OCI-M1 (cell line): ENCODE measurements at places on chromosomes 2 and 18.

DNA sequence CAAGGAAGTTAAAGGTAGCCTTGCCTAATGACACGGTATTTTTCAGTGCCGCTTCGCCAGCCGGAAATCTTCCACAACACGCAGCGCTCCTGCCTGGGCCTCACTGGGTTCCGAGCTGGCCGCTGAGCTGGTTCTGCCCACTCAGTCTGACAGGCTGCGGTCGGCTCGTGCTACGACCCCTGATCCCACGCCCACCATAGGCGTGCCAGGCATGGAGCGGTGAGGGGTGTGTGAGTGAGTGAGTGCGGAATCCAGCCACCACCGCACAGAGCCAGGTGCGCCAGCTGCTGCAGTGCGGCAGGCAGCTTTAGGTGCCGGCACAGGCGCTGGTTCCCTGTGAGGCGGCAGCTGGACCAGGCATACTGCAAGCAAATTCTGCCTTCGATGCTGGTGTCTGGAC lies 407.9 kb downstream of the DCC start:
- DNase-seq: no peak

DNA sequence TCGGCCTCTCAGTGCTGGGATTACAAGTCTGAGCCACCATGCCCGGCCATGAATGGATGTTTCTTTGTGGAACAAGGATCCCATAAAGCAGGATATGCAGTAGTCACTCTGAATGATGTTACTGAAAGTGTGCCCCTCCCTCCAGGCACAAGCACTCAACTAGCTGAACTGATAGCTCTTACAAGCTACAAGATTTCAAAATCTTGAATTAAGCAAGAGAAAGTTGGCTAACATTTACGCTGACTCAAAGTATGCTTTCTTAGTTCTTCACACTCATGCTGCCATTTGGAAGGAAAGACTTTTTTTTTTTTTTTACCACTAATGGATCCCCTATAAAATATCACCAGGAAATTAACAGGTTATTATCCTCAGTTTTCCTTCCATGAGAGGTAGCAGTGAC lies 549.0 kb upstream of the PKDCC start:
- no peak for DNase-seq

DNA sequence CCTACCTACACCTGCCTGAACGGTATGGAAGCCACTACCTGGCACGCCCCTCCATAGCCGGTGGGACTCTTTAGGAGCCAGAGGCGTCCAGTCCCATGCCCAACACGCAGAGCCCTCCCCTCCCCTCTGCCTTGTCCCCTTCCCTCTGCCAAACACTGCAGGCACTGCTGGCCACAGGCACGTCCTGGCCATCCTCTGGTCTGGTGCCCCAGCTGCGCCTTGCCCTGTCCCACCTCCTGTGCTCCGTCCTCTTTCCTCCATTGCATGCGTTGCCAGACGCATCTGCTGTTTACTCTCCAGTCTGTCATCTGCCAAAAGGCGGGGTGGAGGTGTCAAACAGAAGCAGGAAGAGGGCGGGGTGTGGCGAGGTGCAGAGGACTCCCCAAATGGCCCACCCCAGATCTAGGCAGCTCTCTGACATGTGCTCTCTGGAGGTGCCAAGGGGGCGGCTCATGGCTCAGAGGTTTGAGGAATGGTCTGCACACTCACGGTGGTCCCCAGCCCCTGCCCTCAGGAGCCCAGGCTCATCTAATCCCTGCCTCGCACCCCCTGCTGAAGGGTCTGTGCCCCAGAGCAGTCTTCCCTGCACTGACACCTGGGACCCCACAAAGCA lies 45.1 kb downstream of the HS6ST1 start:
- DNase-seq: no peak

DNA sequence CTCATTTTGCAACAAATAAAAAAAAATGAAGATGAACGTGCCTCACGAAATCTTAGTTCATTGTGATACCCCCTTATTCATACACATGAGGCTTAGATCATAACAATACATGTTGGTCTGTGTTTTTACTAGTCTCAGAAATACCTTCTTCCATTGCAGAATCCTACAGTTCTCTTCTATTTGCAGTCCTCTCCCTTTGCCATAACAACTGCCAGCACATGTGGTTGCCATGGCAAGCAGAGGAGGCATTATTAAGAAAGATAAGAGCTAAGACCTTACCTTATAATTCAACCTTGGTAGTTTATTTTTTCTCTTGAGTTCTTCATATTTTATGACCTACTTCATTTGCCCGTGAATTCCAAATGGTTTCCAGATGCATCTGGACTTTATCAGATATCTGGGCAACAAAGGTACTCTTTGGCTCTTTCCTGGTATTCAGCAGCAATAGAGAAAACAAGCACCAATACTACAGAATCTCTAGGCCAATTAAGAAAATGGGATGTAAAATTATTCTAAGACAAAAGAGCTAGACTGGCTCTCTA lies 524.0 kb downstream of the CMPK2 start:
- DNase-seq: no peak

- no peak for DNase-seq
Measured at GRCh38 chr2:44246436-44246835, 28.8 kb upstream of the SLC3A1 start.

- DNase-seq: no peak
Measured at GRCh38 chr2:7444626-7445025, 527.4 kb downstream of the RNF144A start.

DNA sequence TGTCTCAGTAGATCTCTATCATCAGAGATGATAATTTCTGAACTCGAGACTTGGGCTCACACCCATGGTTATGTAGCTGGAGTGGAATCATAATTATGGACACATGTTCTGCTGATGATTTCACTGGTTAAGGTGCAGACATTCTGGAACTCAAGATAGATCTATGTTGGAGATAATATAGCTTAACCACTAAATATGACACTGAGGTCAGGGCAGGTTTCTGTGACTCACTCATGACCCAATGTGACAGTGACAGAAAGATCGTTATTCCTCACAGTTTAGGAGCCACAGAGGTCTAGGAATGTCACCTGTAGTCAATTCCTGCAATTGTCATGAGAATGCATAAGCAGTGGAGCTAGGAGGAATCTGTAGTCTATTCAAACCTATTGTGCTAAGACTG lies 828.6 kb downstream of the TRIB2 start:
- peak; percentile 2 for DNase-seq

- no peak for DNase-seq
Measured at GRCh38 chr2:237715459-237715947, 83.1 kb upstream of the RBM44 start.

DNA sequence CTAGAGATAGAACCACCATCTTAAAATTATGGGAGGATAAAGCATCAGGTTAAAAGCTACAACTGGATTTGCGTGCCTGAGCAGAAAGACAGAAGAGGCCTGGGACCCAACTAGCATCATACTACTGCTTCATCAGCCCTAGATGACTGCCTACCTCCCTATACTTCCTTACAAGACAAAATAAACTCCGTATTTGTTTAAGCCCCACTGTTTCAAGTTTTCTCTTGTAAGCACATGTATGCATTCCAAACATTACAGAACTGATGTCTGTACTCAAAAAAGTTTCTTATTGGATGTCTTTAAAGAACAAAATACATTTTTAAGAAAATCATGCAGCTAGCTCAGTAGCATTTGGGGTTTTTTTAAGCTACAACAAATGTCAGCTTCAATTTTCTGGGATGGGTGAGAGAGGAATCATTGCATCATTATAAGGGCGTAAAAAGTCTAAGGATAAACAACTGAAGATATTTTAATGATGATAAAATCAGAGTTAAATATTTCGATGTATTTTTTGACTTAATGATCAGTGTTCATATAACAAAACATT lies 213.1 kb downstream of the EXOC6B start:
- DNase-seq: no peak

DNA sequence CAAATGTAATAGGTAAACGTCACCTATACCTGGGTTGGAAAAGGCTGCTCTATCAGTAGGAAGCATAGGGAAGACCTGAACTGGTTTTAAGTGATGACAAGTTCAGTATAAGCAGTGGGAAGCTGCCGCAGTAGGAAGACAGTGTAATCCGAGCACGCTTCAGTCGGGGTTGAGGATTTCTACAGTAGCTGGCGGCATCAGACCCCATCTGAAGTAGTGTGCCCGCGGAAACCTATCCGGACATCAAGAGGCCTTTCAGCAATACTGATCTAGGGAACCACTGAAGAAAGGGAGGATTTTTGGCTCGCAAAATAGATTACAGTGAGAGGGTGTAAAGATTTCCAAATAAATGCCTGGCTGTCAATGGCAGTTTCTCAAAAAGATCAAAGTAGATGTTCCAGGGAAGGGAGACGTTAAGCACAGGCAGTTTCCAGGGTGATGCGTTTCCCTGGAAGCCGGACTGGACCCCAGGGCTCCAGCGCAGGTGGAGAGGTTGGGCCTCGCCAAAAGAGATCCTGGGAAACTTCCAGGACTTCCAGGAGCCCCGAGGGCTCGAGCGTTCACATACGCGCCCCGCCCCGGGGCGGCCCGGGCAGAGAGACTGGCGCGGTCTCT lies 5.3 kb downstream of the LOXL3 start:
- no peak for DNase-seq

DNA sequence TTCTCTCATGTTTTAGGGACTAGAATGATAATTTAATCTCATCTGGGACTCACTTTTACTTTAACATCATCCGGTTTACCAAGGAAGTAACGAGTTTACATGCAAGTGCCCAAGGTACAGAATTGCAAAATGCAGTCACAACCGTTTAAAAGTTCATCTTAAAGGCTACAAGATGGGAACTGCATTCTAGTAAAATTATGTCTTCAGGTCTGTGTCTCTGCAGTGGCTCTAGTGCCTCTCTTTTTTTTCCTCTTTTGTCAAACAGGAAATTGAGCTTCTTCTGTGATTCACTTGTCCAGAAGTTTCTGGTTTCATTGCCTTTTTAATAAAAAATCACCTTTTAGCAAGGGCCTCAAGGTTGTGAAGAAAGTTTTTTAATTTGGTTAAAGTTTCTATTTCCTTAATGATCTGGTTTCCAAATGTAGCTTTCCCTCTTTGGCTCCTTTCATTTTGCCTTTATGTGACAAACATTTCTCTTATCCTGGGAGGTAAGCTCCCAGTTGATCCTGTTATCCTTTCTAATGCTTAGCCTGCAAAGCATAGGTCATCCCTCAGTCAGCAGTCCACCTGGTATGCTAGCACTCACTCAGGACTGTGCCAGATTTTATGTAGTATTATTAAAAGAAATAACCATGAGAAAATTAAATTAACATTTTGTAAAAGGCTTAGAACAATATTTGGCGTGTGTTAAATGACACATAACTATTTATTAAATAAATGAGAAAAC lies 2.4 kb downstream of the GLS start:
- DNase-seq: peak; percentile 64

- DNase-seq: no peak
Measured at GRCh38 chr2:10655074-10655473, 34.7 kb downstream of the NOL10 start.

GRCh38 chr2:199869653-199870052 lies 18.7 kb upstream of the FTCDNL1 start:
- DNase-seq: no peak

DNA sequence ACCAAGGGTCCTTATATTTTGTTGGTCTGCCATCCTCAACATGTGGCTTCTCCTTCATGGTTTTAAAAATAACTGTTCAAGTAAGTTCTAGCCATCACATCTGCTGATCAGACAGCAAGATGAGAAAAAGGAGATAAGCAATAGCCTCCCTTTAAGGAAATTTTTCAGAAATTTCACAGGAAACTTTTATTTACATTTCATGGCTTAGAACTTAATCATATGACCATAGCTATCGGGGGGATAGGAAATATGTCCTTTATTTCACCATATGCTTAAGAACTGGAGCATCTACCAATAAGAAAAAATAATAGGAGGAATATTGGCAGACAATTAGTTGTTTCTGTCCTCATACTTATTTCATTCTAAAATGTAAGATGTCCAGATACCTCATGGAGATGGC lies 16.2 kb downstream of the ATF2 start:
- no peak for DNase-seq

DNA sequence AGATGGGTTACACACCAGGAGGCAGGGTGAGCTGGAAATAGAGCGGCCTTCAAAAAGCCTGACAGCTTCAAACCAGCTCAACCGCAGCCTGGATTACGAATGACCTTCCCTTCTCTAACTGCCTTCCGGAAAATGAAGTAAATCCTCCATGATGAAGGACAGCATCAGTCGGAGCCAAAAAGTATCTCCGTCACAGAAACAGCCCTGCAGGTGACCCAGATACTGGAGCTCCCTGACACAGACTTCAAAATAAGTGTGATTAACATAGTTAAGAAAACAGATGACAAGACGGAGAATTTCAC lies 10.3 kb upstream of the CIB4 start:
- DNase-seq: no peak

DNA sequence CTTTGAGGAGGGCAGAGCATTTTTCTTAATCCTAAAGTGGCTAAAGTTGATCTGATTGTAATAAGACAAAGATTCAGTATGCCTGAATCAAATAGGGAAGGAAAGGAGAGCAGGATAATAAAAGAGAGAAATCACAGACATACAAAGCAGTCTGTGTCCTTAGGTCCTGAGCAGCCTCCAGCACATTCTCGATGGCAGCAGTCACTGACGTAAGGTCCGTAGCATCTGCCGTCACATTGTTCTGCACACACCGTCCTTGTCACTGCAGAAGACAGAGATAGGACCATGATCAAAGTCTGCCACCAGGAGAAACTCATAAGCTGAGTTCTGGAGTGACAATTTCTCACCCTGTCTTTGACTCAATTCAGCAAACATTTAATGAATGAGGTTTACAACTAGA lies 813.7 kb downstream of the ERBB4 start:
- no peak for DNase-seq
